ENCODE measurements at places on chromosomes 12 and 14.

DNA sequence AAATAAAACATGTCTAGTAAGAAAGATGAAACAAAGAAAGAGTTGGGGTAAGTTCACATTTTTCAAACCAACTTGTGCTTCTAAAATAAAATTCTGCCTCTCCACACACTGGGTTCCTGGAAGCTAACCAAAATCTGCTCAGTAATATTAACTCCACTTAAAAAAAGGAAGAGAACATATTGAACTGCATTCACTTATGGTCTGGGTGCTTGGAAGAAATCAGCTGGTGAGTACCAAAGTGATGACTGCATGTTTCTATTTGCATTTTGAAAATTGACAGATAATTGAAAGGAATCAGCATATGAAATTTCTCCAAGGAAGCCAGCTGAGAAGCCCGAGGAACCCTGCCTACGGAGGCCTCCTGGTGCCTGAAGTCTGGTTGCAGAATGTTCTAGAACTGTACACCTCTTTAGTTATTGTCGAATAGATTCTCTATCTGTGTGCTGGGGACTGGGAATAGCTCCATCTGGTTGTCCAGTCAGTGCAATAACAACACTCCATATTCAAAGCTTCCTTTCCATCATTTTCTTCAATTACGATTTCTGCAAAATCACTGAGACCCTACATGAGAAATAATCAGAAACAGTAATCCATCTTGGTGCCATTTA lies 836.1 kb downstream of the VRK1 start:
- no peak for DNase-seq

DNA sequence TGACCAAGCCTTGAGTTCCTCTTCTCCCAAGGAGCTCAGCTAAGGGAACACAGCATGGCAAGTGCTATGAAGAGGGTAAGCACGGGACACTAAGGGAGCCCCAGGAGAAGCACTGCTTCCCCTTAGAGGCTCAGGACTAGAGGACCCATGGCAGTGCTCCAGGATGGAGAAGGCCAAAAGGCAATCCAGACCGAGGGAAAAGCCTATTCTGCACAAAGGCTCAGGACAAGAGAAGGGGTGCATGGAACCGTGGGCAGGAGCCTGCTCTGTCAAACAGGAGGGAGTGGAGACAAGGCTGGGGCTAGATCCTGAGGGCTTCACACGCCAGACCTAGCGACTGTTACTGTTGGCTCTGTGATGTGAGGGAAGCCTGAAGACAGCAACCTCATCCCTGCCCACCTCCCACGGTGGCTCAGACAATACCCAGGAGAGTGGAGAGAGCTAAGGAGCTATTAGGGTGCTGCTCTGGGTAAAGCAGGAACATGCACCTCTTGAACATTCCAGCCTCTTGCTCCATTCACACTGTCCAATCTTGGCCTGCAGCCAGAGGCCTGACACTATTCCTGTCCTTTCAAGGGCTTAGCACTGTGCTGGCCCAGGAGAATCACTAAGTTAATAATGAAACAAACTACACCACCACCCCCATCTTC lies 24.2 kb downstream of the OTUB2 start:
- DNase-seq: no peak

DNA sequence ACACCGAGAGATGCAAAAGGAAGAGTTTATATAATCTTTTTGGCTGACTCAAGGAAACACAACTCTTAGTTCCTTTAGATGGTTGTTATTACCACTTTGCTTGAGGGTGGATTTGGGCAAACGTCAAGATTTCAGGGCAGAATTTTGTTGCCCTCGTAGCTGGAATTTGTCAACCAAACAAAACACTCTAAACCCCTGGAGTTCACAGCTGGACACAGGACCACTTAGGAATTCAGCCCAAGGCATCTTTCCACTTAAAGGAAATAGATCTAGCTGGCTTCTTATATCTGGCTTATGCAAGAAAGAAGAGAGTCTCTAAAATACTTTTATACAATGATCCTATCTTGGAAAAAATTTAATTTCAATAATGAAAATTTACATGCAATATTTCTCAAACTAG lies 237.8 kb upstream of the LRIG3 start:
- no peak for DNase-seq

GRCh38 chr14:96245710-96246538 lies 10.1 kb upstream of the BDKRB1 start:
- DNase-seq: no peak

- DNase-seq: no peak
These were observed 442.8 kb downstream of the ATP23 start for GRCh38 chr12:58384196-58384595.

DNA sequence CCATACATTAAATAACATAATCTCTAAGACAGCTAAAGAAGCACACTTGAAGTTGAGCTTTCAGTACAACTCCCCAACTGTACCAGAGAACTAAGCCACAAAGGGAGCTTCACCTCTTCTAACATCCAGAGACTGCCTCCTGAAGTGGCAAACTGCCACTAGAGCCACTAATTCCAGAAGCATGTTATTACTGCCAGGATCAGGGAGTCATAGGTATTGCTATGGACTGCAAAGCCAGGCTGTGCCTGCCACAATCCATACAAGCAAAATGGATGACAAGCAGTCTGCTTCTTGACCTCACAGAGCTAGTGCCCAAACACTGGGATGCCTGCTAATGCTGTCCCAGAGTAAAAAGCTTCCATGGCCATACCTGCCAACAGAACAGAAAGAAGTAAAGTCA lies 160.1 kb downstream of the STXBP6 start:
- no peak for DNase-seq

DNA sequence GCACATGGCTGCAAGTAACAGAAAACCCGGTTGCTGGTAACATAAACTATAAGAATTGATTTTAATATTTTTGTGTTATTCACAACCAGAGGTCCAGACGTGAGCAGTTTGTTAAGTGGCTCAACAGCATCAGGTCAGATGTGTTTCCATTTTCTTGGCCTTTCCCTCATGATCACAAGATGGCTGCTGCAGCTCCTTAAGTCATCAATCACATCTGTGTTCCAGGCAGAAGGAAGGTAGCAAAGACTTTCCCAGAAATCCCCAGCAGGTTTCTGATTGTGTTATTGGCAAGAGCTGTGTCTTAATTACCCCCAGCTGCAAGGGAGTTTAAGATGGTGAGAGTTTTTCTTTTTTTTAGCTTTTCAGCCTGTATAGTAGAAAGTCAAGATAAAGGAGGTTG lies 40.4 kb upstream of the MYL2 start:
- DNase-seq: no peak

DNA sequence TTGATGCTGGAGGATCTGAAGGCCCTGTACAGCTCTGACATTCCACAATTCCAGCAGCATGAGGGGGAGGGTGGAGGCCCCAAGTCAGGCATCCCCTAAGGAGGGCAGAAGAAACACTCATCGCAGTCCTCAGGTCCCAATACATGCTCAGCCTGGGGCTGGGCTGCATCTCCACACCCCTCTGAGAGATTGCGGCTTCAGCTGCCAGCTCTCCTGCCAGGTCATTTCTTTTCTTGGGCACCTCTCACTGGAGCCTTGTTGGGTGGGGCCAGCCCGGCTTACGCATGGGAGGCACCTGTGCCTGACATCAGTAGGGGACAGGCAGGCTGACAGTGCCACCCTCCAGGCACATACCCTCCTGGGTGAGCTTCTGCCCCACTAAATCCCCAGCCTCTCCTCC lies 89.8 kb downstream of the DICER1 start:
- no peak for DNase-seq

GRCh38 chr12:112907415-112908157 lies 824 bp downstream of the OAS1 start:
- DNase-seq: no peak

GRCh38 chr14:100419856-100420255 lies 96.7 kb downstream of the SLC25A47 start:
- DNase-seq: no peak

DNA sequence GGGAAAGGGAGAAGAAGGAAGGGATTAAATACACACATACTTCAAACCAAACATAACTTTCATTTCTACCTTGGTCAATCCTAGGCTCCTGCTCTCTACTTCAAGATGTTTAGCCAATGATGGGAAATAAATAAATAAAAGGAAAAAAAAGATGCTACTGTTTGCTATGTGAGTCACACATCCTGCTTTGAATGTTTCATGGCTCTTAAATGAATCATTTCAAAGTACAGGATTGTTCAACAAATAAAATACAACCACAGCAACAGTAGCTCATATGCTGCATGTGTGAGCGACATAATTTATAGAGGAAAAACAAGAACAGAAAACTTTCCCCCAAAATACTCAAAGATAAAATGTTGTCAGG lies 54.3 kb upstream of the NPFF start:
- peak; percentile 85 for DNase-seq

- no peak for DNase-seq
These were observed 84.7 kb downstream of the NTF3 start for GRCh38 chr12:5516371-5517241.

GRCh38 chr12:60494244-60494643 lies 898.4 kb downstream of the SLC16A7 start:
- peak; percentile 35 for DNase-seq

DNA sequence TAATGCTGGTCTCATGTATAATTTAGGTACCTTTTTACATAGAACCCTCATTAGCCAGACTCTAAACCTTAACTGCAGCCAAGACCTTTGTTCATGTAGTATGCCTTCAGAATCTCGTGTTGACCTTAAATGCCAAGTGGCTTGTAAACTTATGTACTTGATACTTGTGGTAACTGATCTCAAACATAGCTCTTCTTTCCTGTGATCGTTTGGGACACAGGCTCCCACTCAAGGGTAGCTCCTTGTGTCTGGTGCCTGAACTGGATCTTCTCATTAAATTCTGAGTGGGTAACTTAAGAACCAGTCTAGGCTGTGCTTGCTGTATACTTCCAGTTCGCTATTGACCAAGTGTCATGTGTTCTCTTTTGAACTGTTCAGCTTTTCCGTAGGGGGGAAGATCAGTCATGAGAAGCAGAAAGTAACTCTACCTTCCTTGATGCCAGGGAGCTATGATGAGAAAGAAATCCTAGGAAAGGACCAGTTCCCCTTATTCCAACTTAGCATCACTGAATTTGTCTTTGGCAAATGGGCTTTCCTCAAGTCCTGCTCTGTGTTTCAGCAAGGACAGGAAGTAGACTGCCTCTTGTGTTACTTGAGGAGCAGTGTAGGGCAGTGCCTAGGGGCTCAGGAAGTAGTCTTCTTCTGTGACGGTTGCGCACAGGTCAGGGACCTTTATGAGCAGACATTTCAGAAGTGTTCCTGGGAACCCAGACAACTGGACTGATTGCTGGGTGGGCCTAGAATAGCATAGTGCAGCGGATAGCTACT lies 2.5 kb downstream of the LGALS3 start:
- DNase-seq: no peak

DNA sequence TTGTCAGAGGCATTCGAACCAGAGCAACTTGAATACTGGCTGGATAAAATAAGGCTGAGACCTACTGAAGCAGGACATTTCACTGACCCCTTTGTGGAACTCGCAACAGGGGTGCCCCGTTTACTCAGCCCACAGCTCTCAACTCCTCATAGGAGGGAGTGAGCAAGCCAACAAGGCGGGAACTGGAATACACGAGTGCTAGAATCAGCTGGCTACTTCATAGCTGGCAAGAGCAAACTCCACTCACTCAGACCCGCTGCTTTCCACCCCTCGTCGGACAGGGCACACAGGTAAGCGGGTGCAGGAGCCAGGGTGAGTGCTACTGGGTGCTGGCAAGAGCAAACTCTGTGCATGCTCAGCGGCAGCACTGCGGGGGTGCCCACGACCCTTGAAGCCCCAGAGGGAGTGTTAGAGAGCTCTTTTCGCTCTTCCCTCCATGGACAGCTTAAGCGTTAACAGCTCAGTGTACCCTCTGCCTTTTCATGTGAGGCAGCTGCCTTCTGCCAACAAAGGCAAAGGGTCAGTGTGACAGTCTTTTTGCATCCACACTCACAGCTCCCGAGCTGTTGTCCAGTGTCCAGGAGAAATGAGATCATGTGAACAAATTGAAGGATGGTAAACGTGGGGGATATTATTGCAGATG lies 15.7 kb downstream of the CAPZA3 start:
- no peak for DNase-seq

DNA sequence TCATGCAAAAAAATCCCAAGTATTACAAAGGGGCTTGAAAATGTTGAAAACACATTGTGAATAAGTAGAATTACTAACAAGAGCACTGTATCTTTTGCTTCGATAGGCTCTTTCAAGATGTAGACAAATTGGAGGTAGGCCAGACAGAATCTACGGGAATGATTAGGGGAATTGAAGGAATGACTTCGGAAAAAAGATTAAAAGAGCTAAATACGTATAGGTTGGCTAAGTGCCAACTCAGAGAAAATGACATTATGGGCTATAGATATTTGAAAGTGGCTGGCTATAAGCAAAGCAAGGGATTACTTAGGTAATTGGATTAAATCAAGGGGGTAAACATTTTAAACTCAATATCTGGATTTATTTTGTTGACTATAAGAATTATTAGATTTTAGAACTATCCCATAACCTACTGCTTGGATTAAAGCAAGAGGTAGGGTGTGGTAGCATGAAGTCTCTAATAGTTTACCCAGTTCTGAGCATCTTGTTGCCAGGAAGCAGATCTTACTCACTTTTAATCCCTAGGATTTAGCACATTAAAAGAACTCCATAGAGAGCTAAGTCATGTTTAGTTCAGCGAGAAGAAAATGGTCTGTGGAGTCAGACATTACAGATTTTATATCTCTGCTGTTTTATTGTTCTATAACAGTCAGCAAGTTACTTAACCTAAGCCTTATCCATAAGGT lies 489.8 kb downstream of the DIO2 start:
- DNase-seq: no peak

GRCh38 chr12:3604748-3605586 lies 114.0 kb downstream of the PRMT8 start:
- no peak for DNase-seq

- DNase-seq: no peak
These were observed 26.2 kb downstream of the ANG start for GRCh38 chr14:20714593-20715250.

DNA sequence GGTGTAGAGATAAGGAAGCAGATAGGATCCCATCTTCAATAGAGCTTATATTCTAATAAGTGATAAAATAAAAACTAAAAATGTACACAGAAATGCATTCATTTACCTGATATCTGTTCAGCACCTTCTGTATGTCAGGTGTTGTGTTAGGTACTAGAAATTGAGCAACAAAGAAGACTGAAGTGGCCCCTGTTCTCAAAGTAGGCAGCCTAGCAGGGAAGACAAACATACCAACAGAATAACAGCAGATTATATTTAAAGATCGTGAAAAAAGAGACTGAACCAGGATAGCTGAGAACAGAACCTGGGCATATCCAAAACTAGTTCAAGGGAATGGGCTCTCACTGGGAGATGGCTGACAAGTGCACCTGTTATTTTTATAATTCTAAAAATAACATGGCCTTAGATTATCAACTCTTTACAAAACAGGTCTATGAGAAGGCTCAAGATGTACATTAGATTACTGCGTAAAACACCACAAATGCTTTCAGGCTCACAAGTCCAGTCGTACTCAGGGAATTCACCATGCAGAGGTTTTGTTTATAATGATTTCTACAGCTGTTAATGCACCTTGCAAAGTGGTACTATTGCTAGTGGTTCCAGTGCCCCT lies 16.4 kb downstream of the ANO6 start:
- no peak for DNase-seq

DNA sequence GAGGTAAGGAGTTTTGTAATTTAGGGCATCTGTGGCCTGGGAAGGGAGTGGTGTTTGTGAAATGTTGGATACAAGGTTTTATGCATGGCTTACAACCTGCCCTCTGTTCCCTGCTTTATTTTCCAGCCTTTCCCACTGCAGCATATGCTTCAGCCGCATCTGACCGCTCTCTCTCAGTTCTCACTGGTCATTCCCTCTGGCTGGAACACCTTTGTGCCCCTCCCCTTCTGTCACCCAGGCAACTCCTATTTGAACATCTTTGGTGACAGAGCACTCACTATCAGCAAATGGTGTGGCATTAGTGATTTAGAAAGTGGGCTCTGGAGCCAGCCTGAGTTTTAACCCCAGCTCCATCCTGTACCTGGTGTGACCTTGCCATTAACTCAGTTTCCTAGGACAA lies 47.5 kb upstream of the SMCO2 start:
- DNase-seq: no peak

Data from HS-5 (cell line).